ENCODE measurements at places on chromosomes 4 and X.
A peak's percentile ranks its signal among the peaks of the same experiment; 100 is the strongest.

GRCh38 chr4:140096483-140096861 is 57.5 kb downstream of the MAML3 start:
- DNase-seq = no peak

DNA sequence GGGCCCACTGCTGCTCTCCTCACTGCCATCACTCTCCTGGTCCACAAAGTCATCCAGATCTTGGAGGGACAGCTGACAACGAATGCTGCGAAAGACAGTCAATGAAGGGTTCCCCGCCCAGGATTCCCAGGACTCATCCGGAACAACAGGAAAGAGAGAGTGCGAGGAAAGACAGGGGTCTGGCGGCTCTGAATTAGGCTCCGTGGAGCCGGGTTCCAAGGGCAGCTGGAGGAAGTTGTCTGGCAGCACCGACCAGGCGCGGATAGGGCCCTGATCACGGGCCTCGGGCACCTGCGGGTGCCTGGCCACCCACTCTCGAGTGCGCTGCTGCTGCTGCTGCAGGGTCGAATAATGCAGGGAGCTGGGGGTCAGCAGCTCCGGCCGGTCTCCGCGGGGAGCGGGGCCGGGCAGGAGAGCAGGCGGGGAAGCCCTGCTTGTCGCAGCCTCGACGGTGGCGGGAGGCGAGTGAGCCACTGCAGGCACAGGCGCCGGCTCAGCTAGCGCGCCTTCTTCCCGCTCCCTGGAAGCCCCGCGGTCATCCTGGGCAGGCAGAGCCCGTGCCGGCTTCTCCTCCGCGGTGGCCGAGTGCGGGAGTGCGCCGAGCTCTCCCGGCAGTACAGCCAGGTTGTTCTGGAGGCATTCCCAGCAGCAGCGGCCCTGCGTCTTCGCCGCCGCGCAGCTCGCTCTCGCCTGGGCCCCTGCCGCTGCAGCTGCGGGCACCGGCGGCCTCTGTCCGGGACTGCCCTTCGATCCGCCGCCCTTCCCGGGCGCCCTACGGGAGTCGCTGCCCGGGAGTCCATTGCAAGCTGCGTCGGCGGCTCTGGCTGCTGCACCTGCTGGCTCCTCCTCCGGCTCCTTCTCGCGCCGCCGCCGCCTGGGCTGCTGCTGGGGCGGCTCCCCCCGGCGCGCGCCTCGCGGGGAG is 1.1 kb downstream of the SOWAHB start:
- no peak for DNase-seq

- DNase-seq = no peak
These were observed 14.1 kb downstream of the NSG1 start for GRCh38 chr4:4401036-4401435.

- no peak for DNase-seq
These were observed 86.3 kb downstream of the BCOR start for GRCh38 chrX:40011322-40012038.

DNA sequence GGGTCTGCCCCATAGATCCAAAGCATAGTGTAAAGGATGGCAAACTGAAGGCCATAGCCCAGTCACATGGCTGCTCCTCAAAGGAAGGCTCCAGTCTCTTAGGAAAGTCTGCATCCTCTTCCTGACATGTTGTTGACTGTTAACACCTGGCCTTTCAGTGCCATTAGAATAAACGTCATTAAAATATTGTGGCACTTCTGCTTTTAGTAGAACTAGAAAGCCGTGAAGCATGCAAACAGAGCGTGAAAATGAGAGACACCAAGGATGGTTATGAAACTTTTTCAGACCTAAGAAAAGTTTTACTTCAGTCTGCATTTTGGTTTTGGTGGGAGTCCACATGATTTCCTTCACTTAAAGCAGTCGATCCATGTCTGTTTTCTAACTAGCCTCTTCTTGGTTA is 41.1 kb upstream of the AFF2 start:
- DNase-seq = no peak

- DNase-seq = no peak
These were observed 1.7 kb upstream of the CYP4V2 start for GRCh38 chr4:186189656-186190055.

DNA sequence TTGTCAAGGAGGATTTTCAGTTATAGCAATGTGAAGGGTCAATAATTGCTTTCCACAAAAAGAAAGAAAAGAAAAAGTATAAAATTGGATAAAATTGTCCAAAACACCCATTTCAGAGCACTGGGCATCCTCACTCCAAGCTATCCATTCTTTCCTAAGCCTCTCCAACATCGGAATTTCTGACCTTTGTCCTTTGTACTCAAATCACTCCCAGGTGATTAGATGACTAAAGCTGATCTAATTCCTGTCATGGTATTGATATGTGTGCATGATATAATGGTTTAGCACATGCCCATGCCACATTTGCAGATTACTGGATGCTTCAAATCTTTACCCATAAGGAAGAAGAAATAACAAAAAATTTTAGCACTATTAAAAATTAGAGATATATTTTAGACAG is 152.3 kb downstream of the CENPC start:
- no peak for DNase-seq

DNA sequence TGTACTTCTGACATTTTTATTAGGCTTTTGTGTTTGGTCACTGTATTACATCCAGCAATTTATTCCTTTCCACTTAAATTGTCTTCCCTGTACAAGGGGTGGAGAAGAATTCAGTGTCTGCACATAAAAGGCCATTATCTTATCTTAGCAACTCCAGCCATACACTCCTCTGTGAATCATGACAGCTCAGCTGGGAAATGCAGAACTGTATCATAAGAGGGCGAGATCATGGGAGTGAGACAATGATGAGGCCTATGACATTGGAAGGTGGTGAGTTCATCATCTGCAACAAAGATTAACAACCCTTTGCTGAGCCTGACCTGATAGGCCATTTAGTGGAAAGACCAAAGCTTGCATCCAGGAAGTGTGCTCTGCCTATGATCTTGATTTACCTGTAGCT is 33.3 kb downstream of the SLIT2 start:
- no peak for DNase-seq

- no peak for DNase-seq
These were observed 1195.1 kb downstream of the PCDH18 start for GRCh38 chr4:136337216-136337615.

- peak; percentile 62 for DNase-seq
These were observed 41.4 kb upstream of the MAGEA4 start for GRCh38 chrX:151871244-151871643.

GRCh38 chrX:15566244-15566643 is 34.5 kb downstream of the ACE2 start:
- no peak for DNase-seq

DNA sequence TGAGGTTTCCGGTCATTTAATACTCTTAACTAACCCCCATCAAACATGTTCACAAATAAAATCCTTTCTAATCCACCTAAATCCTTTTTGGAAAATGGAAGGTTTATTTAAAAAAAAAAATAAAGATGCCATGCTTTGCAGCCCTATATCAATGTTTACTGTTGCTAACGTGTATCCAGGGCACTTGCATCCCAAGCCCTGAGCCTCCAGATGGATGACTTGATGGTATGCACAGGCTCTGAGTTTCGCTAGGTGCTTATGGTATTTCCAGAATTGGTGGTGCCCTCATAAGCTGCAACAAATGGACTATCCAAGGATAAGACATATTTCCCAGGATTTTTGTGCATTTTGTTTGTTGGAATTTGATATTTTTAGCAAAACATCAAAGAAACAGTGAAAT is 257.7 kb downstream of the PRDM5 start:
- no peak for DNase-seq

DNA sequence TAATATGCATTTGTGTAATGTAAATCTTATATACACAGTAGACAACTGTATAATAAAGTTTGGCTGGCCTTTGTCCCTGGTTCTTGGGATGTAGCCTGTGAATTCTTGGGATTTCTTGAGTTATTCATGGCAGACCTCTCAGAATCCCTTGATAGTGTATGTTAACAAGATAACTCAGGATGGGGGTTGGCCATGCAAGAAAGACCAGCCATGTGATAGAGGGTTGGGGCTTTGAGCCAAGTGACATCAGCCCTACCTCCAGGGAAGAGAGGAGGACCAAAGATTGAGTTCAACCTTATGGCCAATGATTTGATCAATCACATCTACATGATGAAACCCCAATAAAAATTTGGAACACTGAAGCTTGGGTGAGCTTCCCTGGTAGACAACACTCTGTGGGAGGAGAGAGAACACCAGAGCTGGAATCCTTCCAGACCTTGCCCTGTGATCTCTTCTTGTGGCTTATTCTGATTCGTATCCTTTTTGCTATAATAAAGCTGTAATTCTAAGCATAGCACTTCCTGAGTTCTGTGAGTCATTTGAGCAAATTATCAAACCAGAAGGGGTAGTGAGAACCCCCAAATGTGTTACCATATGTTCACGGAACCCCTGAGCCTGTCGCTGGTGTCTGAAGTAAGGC is 11.3 kb downstream of the SLC2A9 start:
- DNase-seq = no peak

DNA sequence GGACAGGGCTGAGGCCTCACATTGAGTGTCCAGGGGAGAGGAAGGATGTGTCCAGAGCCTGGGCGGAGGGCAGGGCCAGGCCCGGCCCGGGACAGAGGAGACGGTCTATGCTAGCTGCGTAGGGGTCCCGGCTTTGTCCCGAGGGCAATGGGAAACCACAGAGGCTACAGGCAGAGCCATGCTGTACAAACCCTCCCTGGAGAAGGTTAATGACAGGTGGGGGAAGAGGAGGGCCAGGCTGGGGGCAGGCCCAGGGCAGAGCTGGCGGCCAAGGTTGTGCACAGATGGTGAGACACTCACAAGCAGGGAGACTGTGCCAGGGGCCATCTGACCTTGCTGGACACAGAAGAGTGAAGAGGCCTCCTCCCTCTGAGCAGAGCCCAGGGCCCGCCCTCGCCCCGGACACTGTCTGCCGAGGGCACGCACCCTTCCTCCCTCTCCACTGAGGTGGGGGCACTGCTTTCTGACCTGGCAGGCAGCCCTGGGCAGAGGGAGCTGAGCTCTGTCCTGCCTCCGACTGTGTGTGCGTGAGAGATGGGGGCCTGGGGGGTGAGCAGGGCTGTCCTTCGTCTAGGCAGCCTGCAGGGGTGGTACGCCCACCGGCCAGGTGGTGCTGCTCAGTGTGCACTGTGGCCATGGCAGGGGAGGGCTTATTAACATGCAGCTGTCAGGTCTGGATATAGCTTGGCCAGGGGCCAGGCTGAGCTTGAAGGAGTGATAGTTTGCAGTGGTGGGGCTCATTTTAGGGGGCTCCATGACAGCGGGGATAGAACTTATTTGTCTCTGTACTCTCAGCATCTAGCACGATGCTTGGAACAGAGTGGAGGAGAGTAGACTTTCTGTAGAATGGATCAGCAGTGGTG is 75.7 kb upstream of the LRPAP1 start:
- no peak for DNase-seq

DNA sequence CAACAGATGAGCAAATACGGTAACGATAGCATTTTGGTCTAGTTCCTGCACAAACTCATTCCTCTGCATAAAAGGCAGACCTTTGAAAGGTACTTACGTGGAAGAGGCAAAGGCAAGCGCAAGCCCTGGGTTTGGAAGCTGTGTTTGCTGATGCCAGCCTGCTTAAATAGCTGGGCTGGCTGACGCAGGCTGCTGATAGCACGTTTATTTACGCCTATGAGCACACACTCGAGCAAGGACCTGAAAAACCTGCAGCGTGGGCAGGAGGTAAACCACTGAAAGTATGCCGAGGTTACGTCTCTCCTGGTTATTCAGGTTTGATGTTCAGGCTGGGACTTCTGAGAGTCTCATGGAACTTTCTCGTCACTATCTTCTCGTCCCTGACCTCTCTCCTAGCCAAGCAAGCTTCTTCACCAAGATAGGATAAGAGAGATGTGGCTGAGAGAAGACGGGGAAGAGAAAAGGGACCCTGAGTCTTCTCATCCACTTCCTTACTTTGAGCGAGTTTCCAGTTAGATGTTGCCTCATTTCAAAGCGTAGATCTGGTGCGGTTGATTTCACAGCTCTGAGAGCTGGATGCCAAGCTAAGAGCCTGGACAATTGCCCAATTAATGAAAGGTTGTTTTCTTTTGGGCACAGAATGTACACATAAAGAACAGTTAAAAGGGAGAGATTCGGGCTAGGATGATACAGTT is at the start of gene HOPX:
HOPX (minus strand) TSS at position 139 of the 695 bp plus-strand sequence. CDS start 23,480 bp downstream, outside the sequence.
- no peak for DNase-seq

DNA sequence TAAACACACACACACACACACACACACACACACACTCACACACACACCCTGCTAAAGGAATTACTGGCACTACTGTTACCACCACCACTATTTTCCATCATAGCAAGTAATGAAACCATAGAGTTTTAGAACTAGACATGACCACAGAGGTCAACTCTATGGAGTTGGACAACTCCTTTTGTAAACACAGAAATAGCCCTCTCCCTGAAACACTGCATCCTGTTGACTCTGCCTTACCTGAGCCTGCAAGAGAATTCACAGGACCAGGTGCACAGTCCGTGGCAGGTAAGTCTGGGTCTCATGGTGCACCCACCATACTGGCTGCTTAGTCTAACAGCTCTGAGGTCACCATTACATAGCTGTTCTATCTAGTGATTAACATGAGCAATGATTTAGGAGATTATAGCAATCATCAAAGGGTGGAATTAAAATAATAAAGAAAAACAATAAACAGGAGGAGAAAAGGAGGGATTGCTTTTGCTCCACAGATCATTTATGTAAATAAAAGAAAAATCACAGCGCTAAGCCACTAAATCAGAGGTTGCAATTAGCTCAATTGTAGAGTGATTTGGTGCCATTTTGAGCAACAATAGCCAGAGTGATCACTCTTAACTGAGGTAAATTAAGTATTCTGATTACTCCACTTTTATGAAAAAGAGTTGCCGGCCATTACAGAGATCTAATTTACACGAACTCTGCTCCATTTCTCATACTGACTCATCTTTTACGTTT is 340.0 kb upstream of the RASGEF1B start:
- DNase-seq = no peak

DNA sequence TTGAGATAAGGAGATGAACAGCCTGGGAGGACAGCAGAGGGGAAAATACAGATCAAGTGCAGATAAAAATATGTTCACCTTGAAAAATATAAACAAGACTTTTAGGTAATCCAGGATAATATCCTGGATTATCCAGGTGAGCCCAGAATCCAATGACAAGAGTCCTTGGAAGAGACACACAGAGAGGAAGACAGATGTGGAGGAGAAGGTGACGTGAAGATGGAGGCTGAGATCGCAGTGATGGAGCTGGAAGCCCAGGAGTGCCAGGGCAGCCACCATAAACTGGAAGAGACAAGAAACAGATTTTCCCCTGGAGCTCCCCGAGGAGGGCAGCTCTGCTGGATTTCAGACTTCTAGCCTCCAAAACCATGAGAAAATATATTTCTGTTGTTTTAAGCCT is 230.7 kb downstream of the UNC5C start:
- no peak for DNase-seq

- no peak for DNase-seq
These were observed 46.1 kb downstream of the SLIT2 start for GRCh38 chr4:20297783-20298182.

DNA sequence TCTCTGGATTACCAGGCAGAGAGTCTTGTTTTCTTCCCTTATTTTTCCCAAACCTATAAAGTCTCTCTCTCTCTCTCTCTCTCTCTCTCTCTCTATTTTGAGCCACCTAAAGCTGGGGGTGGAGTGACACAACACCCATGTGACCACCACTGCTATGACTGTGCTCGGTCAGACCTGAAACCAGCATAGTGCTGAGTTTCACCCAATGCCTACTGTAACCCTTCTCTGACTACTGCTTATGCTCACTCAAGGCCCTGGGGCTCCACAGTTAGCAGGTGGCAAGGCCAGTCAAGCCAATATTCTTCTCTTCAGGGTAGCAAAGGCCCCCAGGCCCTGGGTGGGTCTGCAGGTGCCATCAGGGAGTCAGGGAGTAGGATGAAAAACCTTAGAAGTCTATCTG is 114.7 kb upstream of the ARMCX2 start:
- DNase-seq = no peak

- DNase-seq = no peak
These were observed 1107.6 kb downstream of the C4orf33 start for GRCh38 chr4:130203571-130203970.

- no peak for DNase-seq
These were observed 74.2 kb downstream of the CYTL1 start for GRCh38 chr4:4945021-4945420.

Measured in HS-27A (cell line).